ENCODE measurements at places on chromosomes 6 and 20.

DNA sequence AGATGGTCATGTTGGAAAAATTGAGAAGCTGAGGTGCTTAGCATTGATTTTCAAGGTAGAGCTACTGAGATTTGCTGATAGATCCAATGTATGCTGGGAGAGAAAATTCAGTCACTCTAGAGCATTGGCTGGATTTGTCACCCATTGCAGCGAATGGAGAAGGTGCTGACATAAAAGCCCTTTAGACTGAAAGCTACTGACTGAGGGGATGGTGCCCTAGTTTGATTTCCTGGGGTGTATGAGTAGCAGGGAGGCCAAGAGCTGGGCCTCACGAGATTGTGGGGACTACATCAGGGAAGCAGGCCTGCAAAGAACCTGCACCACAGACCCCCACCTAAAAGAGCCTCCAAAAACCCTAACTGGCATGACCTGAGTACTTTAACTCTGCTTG, 23.9 kb upstream of the PRND start:
- no peak for DNase-seq

- no peak for DNase-seq
Observed at GRCh38 chr20:56788671-56789610, 159.8 kb downstream of the TFAP2C start.

DNA sequence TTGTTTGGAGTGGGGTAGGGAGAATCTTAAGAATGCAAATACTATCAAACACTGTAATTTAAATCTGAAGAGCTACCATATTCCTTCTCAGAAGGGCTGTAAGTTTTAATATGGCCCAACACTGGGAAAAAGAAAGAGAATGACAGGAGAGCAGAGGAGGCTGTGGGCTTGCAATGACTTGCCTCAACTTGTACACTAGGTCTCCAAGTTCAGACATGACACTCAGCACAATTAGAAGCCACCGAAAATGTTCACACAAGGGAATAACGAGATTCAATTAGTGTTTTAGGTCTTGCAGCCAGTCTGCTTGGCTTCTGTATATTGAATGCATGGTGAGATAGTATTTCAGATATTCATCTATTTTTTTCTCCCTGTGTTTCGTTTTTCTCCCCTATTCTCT, 89.4 kb downstream of the HS3ST5 start:
- DNase-seq, result no peak

DNA sequence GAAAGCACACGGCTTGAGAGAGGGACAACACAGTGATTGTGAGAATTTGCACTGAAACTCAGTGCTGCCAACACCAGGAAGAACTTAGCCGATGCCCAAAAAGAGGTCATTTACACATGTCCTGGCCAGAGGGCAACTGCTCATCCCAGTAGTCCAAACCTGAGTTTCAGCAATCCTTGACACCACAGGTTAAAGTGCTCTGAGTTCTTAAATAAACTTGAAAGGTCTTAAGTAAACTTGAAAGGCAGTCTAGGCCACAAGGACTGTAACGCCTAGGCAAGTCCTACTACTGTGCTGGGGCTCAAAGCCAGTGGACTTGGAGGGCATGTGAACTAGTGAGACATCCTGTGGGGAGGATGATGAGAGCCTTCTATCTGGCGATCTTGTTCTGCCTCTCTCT, 14.1 kb downstream of the SNX14 start:
- no peak for DNase-seq

DNA sequence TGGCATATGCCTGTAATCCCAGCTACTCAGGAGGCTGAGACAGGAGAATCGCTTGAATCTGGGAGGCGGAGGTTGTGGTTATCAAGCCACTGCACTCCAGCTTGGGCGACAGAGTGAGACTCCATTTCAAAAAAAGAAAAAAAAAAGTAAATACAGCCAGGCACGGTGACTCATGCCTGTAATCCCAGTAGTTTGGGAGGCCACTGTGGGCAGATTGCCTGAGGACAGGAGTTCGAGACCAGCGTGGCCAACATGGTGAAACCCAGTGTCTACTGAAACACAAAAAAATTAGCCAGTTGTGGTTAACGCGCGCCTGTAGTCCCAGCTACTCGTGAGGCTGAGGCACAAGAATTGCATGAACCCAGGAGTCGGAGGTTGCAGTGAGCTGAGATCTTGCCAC, 1.5 kb upstream of the NINL start:
- DNase-seq, result no peak

All from CMK (cell line).